ENCODE measurements at places on chromosomes 2 and 18. TPM values are rescaled to one million over a fixed set of nuclear protein-coding genes. Genes with fewer than 3 reads are reported as not detected.

Gene IL1RN
- polyA plus RNA-seq = not detected

Gene CIB4
- not detected for polyA plus RNA-seq

Gene AMER3
- not detected for polyA plus RNA-seq

Gene XDH
- polyA plus RNA-seq = 0.80 TPM

Gene KCNS3
- 2.0 TPM for polyA plus RNA-seq

Gene STARD6
- polyA plus RNA-seq = not detected

Gene DPYSL5
- polyA plus RNA-seq = not detected

Gene TUBA3E
- not detected for polyA plus RNA-seq

DNA sequence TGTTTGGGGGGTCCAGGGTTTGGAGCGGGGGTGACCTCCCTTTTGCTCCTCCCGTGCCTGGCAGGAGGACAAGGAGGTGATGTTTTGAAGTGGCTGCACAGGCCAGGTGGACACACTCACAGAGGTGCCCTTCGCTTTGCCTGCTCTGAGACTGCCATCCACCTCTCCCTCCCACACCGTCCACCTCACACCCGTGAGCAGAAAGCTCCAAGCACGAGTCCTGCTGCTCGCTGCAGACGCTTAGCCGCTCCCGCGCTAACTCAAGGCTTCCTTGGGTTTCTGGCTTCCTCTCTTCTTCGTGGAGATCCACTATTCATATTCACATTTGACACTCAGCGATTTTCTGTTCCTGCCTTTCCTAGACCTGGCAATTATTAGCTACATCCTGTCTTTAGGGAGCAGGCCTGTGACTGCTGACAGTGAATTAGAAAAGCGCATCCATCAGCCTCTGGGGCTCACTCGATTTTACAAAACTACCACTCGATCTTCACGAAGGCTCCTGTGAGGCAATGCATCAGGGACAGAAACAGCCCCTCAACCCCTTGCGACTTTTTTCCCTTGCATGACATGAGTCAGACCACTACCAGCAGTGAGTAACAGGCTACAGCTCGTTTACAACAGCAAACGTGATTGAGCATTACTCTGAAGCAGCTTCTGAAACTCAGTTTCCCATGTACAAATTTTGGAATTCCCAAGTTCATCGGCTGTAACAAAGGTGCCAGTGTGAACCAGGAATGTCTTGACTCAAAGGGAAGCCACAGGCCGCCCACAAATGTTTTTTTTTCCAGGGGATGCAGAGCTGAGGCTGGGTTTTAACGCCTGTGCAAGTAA lies 238.7 kb upstream of the SOX11 start:
- peak; percentile 31 for DNase-seq

DNA sequence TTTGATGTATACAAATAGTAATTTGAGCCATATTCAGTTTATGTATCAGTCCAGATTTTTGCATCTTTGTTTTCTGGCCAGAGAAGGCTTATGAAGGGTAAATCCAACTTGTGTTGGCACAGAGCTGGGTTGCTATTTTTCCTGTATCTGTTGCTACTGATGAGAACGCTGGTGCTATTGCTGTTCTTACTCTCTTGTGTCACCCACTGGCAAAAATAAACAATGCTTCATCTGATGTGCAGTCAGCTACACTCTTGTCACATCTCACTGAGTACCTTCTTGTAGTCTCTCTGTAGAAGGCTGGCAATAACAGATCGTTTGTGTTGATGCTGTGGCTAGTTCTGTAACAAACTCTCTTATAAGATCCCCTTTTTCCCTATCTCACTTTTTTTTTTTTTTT lies 323.4 kb downstream of the CDH19 start:
- no peak for DNase-seq

- DNase-seq = peak; percentile 2
Measured at GRCh38 chr18:46630160-46630559, 26.9 kb downstream of the LOXHD1 start.

DNA sequence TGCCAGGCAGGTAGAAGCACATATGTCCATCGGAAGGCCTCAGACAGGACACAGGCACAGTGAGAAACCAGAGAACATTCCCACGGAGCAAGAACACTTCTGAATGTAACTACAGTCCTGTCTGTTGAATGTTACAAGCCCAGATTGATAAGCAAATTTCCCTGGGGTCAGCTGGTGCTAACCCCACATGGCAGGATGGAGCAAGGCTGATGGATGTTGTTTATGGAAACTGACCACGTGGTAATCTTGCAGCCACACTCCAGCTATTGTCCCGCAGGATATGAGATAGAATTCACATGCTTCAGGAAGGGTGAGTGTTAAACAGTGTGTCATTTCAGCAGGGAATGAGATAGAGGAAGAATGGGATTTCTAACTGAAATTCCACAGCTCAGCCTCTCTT lies 138.8 kb upstream of the COPS8 start:
- no peak for DNase-seq

GRCh38 chr2:189657867-189658266 lies 3.4 kb upstream of the ASNSD1 start:
- DNase-seq = peak; percentile 74

DNA sequence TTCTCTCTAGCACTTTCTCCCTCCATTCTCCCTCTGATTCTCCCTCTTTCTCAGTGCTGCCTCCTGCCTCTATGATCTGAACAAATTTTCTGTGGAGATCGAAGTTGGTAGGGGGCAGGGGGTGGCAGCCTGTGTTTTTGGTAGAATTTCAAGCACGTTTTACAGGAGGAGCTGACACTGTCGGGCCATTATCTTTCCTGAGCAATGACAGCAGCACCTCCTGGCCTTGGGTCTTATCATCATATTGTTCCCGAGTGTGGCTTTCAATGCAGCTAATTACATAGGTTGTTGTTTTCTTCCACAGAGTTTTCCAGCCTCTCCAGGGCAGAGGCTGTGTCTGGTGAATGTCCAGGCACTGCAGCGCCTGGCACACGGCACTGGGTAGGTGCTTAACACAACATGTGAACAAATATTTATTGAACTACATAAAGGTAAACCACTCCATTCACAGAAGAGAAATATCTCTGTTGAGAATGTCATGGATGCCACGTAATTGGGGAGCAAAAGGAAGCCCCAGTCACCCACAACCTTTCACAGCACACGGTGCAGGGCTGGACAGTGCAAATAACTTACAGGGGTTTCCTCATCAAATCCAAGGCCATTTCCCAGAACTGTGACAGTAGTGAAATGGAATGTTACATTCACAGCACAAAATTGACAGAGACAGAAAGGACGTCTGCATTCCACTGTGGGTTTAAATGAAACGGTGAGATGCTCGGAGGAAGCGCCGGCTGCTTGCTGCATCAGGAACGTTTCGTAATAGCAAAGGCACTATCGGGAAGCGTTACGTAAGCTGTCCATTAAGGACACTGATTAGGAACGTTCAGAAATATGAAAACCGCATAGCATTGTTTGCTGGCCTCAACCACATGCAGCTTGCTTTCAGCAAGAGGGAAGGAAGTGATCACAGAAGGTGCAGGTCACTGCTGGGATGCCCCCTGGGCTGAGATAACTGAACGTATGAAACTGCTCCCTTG lies 6.5 kb upstream of the KCNG2 start:
- DNase-seq = peak; percentile 99

DNA sequence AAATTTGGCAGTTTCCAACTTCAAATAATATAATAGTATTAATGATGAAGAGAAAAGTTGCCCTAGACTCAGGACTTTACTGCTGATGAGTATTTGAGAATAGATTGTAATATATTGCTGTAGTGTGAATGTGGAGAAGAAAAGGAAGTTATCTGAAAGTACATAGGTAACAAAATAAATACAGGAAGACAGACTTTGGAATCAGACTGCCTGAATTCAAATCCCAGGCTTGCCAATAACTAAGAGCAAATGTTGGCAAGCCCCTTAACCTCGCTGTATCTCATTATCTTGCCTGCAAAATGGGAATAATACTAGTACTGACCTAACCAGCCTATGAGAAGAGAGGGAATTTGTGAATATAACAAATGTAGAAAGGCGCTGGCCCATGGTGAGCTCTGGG lies 765.2 kb upstream of the ID2 start:
- DNase-seq = no peak

- no peak for DNase-seq
Measured at GRCh38 chr2:203803053-203803429, 64.5 kb upstream of the CTLA4 start.

DNA sequence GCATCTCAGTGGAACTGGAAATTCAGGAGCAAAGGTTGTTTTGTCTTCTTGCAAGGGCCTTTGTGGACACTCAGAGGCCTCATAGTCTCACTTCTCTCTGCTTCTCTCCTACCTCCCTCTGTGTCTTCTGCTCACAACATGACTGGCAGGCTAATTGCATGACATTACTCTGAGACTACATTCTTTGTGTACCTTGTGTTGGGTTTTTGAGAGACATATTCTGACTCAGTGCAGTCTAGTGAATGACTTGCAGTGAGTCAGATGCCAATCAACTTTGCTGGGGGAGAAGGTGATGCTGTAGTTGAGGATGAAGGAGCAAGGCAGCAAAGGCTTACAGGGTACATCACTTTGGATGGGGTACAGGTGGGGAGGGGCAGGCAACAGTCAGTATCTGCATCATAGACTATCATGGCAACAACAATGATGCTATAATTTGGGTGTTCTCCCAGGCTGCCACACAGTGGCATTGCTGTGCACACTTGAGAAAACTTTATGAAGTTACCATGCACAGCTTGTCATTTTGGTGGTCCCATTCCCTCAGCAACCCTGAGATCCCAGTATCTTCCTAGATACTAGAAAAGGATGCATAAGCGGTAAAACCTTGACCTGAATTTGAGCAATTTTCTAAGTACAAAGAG lies 69.3 kb upstream of the SLC16A14 start:
- DNase-seq = peak; percentile 22

GRCh38 chr2:28366149-28366495 lies 26.5 kb upstream of the FOSL2 start:
- no peak for DNase-seq

- no peak for DNase-seq
Measured at GRCh38 chr2:161118722-161119121, 41.5 kb upstream of the TANK start.

DNA sequence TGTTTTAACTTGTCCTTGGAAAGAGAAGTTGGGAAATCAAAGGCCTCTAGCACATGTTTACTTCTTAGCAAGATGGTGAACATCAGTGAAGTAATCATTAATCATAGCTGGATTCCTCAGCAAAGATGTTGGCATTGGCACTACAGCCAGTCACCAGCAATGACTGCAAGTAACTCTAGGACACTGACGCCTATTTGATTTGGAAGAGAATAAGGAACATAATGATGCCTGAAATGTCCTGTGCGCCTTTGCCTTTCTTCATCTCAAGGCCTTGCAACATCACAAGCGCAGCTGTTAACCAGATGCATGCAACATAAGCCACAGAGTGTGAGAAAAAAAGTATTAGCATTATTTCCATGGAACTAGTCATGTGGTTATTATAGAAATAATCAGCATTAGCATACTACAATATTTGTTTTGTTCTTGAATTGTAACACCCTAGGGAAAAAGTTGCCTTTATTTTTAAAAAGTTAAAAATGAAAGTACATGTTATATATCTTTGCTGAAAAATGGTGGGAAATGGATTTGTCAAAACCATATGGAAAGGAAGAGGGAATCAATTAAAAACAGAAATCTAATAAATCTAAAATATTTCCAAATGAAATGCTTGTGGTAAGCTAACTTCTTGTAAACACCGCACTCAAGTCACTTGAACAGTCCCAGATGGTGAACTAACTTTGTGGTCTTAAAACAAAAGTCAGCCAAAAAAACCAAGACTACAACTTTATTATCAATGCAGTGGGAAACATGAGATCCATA lies 55.6 kb downstream of the THADA start:
- DNase-seq = peak; percentile 92

DNA sequence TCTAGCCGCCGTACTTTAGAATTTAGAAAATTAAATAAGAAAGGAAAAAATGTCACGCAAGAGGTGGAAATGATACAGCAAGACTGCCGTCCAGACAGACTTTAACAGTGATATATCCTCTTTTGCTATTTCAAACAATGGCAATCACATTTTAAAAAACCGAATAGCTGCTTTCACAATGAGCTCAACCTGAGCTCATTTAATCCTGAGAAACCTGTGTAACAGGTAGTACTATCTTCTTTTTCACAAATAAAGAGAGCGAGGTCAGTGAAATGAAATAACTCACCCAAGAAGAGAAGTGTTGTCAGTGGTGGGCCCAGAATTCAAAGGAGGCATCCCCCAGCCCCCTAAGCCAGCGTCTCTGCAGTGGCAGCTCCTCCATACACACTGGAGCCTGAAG lies 60.7 kb upstream of the DAPL1 start:
- no peak for DNase-seq

- no peak for DNase-seq
Measured at GRCh38 chr2:72848436-72849137, 22.8 kb upstream of the EXOC6B start.

- DNase-seq = no peak
Measured at GRCh38 chr2:39395313-39395712, 41.8 kb downstream of the MAP4K3 start.

DNA sequence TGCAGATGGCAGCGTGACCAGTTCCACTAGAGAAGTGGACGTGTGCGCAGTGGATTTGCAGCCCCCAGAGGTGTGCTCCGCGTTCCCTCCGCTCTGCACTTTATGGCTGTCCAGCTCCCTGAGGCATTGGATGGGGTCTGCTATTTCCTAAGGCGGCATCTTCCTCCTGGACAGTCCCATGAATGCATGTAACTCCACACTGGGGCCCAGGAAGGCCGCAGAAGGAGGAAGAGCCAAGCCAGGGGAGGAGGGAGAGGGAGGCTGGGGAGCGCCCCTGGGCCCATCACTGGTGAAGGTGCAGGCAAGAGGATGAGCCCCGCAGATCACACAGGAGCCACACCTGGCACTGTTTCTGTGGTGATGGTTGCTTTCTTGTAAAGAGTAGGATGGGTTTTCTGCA lies 99.1 kb downstream of the PTGR3 start:
- DNase-seq = no peak

GRCh38 chr18:69400976-69401225 lies 213 bp downstream of the DOK6 start:
- no peak for DNase-seq

- no peak for DNase-seq
Measured at GRCh38 chr2:60281730-60282129, 271.7 kb downstream of the BCL11A start.

- DNase-seq = no peak
Measured at GRCh38 chr18:45161850-45162249, 453.4 kb upstream of the SLC14A2 start.

DNA sequence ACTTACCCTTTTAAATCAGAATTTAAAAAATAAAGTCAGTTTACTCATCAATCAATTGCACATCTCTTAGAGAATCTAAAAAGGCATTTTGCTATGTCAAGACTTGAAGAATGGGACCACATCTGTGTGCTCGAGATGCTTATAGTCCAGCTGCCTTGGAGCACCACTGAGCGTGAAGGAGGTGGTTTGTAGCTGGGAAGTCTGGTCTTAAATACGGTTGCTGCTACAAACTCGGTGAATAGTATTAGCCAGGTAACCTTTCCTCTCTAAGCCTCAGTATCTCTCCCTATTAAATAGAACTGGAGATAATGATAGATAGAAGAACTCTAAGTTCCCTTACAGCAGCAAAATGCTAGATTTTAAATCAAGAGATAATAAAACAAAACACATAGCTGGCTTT lies 289.7 kb downstream of the TRIB2 start:
- DNase-seq = no peak

DNA sequence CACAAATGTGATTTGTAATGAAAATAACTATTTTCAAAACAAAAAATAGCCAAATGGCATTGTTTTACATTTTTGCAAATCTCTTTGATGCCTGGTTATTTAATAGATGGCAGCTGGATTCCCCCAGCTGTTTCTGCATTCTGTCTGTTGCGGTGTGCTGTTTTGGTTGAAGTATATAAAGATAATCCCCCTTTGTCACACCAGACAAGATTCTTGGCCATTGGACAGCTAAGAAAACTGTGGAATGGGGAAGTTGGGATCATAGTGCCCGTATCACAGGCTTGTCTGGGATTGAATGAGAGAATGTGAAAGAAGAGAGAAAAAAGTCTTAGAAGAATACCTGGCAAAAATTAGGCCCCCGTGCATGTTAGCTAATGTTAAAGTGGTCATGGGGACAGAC lies 19.5 kb upstream of the LYPD6B start:
- no peak for DNase-seq

All from IMR-90 (cell line).